ENCODE measurements at places on chromosomes 7 and 10.

GRCh38 chr7:129266181-129266580, 41.4 kb downstream of the AHCYL2 start:
- DNase-seq, result no peak

DNA sequence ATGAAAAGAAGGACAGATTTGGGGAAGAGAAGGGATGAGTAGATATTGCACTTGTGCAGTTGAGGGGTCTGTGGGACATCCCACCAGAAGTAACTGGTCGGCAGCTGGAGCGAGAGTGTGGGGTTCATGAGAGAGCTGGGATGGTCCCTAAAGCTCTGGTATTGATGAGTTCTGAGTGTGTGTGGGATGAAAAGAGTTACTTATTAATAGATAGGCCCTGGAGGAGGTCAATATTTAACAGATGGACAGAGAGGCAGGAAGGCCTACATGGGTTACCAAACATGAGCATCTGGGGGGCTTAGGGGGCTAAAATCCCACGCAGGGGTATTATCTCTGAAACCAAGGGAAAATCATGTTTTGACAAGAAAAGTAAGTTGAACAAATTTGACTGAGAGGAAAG, 95.7 kb upstream of the SFMBT2 start:
- DNase-seq, result no peak

DNA sequence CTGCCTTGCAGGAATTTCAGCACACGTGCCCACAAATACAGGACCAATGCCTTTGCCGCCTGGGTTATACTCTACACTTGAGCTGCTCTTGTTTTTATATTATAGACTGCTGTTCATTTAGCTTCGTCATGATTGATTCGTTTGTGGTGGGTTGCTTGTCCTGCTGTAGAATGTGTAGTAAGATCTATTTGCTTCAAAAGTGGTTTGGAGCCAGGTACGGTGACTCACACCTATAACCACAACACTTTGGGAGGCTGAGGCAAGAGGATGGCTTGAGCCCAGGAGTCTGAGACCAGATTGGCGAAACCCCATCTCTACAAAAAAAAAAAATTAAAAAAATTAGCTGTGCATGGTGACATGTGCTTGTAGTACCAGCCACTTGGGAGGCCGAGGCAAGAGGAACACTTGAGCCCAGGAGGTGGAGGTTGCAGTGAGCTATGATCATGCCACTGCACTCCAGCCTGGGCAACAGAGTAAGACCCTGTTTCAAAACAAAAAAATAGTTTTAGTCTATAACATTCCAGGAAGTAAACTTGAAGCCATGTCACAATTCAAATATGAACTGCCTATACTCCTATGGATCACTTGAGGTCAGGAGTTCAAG, 9.0 kb upstream of the RHBDD2 start:
- no peak for DNase-seq

GRCh38 chr7:140402178-140402835, 1.6 kb upstream of the RAB19 start:
- no peak for DNase-seq

GRCh38 chr7:128191136-128191844, 49.8 kb upstream of the LEP start:
- DNase-seq, result no peak

- DNase-seq, result no peak
These were observed 199.7 kb upstream of the PITRM1 start for GRCh38 chr10:3372281-3372680.

DNA sequence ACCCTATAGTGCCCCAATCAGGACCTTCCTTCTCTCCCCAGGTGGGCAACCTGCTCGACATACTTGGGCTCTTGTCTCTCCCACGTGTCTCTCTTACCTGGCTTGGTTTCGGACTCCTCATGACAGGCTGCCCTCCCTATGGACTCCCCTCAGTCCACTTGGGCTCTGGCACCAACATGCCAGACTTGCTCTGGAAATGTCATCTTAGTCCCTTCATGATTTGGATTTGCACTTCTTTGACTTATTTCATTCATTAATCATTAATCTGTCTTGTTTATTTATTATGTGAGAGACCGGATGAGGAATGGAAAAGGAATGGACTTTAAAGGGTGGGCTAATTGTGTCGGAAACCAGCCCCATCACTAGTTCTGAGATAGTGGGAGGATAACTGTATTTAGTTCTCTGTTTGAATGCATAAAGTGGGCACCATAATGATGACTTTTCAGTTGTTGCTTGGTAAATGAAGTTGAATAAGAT, 108.0 kb downstream of the SND1 start:
- DNase-seq, result no peak

Measured in central memory CD4-positive, alpha-beta T cell (primary cell).